ENCODE measurements at places on chromosomes 12 and 14. TPM values are rescaled to one million over a fixed set of nuclear protein-coding genes. Genes with fewer than 3 reads are reported as not detected.
A peak's percentile ranks its signal among the peaks of the same experiment; 100 is the strongest.

POTEM gene
- not detected for total RNA-seq

CYP46A1 gene
- 0.20 TPM for total RNA-seq

DNA sequence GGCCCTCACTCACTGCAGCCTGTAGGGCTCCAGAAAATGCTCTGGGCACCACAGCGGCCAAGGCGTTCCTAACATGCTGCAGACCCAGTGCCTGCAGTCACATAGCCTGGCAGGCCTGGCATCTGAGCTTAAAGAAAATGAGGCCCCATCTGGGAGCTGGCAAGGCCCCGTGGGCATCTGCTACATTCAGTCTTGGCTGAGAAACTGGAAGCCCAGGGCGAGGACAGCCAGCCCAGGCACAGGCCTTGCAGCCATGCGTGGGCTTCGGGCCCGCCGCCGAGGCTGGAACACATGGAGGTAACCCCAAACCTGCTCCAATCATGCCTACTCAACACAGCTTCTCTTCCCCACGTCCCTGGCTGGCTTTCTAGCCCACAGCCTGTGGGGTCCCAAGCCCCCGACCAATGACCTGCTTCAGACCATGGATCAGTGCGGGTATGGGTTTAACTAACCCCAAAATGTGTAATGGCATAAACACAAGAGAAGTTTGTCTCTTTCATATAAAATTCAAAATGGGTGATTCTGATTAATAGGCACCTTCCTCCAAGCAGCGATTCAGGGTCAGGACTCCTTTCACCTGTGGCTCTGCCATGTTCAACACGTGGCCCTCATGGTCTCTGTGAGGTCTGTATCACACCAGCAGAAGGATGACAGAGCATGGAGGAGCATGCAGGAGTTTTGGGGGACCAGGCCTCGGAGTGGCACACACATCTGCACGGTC is 6.4 kb downstream of the NGB start:
- no peak for DNase-seq

DNA sequence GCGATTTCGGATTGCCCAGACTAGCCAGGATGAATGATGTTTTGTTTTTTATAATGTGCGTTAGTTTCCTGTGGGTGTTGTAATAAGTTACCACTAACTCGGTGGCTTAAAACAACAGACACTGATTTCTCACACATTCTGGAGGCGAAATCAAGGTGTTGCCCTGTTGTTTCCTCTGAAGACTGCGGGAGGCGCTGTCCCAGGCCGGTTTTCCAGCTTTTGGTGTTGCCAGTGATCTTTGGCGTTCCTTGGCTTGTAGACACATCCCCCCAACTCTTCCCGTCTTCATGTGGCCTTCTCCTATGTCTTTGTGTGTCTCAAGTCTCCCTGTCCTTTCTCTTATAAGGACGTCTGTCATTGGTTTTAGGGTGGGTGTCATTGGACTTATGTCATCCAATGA is 267.7 kb downstream of the AACS start:
- DNase-seq = no peak

- no peak for DNase-seq
Observed at GRCh38 chr14:100052819-100053218, 12.4 kb upstream of the EVL start.

DNA sequence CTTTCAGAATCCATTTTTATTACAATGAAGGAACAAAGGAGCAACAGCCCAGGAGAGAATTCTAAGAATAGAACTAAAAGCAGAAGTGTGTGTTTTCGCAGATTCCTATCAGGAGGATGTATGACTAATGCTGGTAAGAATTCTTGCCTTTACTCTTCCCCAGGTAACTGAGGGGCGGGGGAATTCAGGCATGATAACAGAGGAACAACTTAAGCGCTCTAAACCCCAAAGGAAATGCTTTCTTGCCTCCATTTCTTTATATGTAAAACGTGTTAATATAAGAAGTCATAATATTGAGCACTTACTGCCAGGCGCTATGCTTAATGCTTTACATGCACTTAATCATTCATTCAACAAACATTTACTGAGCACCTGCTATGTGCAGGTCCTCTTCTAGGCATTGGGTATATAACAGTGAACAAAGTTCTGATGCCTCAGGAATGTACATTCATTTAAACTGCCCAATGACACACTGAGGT is 4.5 kb downstream of the HCAR1 start:
- peak; percentile 69 for DNase-seq

DNA sequence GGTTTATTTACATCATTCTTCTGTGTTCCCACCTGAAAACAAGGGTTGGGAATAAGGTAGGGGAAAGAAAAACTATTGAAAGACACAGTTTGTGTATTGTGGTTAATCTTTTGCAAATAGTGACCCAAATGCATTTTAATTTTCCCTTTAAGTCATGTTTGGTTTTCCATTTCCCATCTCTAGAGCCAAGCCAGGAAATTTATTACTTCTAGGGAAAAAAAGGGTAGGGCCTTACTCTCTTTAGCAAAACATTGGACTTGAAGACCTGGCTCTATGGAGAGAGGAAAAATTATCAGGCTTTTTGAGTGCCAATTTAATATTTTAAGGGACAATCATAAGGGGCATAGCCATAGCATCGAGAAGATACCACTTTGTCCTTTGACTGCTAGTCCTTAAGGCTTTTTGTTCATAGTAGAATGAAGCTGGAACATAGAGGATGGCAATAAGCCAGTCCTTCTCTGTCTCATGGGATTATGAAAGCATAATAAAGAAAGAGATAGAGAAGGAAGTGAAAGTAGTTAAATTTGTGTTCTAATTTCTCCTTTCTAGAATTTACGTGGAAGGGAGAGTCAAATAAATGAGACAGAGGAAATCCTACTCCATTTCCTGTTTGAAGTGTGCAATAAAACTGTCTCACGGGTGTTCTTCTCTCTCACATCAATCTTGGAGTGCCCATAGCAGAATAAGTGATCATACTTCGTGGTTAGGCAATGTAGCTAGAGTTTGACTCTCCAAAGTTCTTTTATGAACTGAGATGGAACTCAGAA is 50.9 kb upstream of the PPFIA2 start:
- peak; percentile 13 for DNase-seq

- DNase-seq = peak; percentile 71
Observed at GRCh38 chr12:122958198-122958888, 7.9 kb downstream of the ABCB9 start.

GRCh38 chr14:45650754-45651153 is 397.8 kb upstream of the MIS18BP1 start:
- DNase-seq = no peak

- no peak for DNase-seq
Observed at GRCh38 chr12:94073441-94074051, 74.8 kb upstream of the PLXNC1 start.

Measured in MCF 10A (cell line).